CD14-positive monocyte (primary cell): ENCODE measurements at places on chromosomes 5 and 9.
A peak's percentile ranks its signal among the peaks of the same experiment; 100 is the strongest.

GRCh38 chr5:139828207-139828895 lies 32.7 kb downstream of the PSD2 start:
- no peak for DNase-seq

- no peak for DNase-seq
Measured at GRCh38 chr5:123014689-123015088, 21.8 kb downstream of the PPIC start.

GRCh38 chr5:176636426-176636825 lies 6.0 kb downstream of the EIF4E1B start:
- DNase-seq, result no peak

- DNase-seq, result no peak
Measured at GRCh38 chr5:130251931-130252330, 347.7 kb downstream of the CHSY3 start.

DNA sequence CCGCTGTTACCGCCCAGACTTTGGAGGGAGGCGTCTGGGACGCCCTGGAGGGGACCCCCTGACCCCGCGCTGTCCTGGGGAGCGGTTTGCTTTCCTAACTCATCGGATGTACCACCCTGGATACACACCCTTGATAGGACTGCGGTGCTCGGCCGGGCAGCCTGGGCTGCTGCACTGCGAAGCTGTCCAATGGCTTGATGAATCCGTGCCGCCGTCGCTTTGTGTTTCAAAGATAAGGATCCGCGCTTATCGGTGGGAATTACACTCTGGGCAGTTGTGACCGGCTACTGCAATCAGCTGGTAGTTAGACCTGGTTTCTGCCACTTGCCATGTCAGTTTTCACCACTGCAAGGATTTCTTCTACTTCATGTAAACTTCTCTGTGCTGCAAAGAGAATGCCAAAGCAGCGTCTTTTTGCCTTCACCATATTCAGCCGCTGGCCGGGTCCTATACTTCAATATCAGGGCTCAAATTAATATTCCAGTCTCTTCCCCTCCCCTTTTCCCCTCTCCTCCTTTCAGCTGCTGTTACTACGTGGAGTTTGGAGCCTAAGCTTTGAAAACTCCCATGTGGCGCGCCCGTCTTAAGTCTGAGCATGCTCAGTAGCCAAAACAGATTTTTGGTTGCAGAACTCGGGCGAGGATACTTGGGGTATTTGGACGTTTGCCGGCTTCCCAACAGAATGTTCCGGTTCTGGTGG lies 727 bp downstream of the SMAD5 start:
- no peak for DNase-seq

DNA sequence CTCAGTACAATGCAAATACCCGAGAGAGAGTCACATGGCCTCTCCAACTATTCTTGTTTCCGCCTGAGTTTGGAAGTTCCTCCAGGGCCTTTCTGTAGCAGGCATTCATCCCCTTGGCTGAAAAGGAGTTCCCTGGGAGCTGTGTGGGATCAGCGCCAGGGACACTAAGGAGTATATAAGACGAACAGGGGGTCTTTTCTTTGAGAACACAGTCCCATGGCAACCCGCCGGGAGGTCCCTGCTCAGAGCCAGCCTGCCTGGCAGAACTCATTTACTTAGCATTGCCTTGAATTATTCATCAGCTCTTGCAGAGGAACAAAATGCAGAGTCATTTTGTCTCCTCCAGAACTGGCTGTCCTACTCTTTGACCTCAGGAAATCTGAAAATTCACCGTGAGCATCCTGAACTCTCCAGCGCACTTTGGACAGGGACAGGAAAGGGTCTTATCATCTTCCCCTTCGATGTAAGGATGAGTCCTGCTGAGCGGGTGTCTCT lies 120.4 kb upstream of the OSMR start:
- DNase-seq, result no peak

GRCh38 chr9:98215821-98216220 lies 23.4 kb upstream of the CORO2A start:
- DNase-seq, result no peak

DNA sequence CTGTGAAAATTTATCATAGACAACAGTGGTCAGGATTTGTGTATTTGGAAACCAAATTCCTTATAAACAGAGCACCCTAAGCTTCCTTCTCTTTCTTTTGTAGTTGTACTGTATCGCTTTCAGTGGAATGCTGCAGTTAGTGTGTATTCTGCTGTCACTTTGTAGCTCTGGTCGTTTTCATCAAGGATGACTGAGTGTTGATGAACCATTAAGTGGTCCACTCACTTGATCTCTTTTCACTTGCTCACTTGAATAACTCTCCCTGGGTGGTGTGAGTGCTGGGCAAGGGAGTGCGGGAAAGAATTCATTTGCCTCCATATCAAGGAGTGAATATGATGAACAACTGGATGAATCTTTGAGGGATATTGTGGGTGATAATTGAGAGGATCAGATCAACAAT lies 1225.7 kb upstream of the WWC1 start:
- DNase-seq, result no peak

GRCh38 chr5:114223866-114224265 lies 138.0 kb upstream of the KCNN2 start:
- DNase-seq, result no peak

GRCh38 chr9:18422296-18423036 lies 51.5 kb upstream of the ADAMTSL1 start:
- DNase-seq, result no peak

- DNase-seq, result no peak
Measured at GRCh38 chr5:78706381-78706780, 57.8 kb upstream of the LHFPL2 start.

DNA sequence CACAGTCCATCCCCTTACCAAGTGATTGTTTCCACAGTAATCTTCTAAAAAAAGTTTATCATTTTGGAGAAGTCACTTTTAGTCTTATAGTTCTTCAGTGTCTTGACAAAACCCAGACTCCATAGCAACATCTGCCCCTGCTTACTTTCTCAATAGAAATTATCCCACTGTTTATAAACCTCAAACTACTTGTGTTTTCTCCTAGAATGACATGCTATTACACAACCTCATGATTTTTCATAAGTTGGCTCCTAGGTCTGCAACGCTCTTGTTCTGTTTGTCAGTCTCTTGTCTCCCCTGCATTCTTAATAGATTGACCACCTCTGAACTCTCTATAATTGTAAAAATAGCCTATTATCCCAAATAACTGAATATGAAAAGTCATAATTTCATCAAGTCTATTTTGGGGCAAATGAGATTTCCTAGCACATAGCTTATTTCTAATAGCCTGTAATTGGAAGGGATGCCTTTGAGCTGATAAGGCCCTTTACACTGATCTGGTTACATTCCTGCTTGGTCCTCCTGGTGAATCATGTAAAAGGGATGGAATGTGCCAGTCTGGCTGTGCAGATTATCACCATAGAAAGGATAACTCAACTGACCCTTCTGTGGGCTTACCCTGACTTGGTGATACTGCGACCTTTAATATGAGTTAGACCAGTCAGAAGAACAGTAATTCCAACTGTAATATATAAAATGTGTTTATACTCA lies 69.6 kb downstream of the CHSY3 start:
- no peak for DNase-seq

DNA sequence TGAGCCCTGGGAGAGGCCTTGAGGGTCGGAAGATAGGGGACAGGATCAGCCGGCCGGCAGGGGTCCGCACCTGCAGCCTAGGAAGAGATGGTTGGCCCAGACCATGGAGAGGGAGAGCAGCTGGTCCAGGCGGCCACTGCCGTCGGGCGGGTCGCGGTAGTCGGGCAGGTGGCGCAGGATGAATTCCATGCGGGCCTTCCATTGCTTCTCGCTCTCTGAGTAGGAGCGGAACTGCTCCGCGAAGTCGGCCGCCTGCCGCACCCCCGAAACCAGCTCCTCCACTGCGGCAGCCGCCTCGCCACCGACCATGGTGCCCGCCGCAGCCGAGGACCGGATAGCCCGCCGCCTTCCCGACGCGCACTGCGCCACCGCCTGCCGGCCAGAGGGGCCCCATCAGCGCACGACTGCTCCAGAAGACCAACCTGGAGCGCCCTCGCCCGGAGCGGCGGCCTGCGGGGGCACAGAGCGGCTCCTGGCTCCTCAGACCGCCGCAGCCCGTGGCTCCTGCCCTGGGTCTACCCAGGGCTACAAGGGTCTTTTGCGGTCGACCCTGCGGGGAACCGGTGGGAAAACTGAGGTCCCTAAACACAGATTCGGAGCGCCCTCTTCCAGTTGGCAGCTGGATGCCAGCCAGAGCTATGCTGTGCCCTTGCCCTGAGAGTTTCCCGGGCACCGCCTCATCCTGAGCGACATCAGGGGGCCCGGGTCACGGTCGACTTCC lies at the start of gene CDKN2AIPNL:
Gene CDKN2AIPNL, minus strand, starts transcription at position 336 of the 721 bp plus-strand sequence. Its CDS starts 27 bp downstream, at position 309.
- DNase-seq, result peak; percentile 75

DNA sequence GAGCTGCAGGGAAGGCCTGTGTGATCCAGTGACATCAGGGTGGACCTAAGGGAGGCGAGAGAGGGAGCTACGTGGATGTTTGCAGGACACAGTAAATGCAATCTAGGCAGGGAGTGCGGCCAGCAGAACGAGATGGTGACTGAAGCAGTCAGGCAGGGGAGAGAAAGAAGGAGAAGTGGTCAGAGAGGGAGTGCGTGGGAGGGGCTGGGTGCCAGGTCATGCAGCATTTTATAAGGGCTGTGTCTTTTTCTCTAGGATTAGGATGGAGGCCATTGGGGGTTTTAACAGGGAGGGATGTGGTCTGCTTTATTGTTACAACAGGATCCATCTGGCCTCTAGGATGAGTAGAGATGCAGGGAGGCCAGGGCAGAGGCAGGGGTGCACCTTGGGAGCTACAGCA lies 80.4 kb downstream of the DCP2 start:
- no peak for DNase-seq

DNA sequence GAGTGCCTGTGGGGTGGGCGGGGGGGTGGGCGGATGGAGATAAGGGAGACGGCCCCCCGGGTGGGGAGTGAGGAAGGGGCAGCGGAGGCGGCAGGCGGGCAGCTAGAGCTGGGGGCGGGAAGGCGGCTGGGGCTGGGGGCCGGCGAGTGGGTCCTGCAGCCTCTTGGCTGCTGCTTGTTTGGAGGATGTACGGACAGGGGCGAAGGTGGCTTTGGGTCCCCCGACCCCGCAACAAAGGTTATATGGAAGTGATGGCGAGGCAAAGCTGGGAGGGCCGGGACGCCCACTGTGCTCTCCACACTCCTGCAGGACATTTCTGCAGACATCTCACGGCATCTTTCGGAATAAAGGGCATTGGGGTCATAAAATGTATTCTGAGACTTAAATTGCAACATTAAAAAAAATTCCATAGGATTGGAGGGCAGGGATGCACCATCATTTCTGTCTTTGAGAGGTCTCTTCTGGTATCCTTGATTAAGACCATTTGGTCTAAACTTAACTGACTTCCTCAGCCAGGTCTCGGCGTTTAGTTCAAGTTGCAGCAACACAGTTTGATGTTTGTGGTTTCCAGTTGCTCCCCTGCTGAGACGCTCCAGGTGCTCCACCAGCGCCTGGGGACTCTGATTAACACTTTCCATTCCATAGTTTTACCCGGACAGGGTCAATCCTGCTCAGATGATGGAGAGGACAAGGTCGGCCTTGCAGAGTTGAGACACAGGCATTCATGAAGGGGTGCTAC lies 101.6 kb upstream of the SSBP2 start:
- no peak for DNase-seq

- DNase-seq, result no peak
Measured at GRCh38 chr5:75640395-75640794, 29.1 kb downstream of the ANKDD1B start.

DNA sequence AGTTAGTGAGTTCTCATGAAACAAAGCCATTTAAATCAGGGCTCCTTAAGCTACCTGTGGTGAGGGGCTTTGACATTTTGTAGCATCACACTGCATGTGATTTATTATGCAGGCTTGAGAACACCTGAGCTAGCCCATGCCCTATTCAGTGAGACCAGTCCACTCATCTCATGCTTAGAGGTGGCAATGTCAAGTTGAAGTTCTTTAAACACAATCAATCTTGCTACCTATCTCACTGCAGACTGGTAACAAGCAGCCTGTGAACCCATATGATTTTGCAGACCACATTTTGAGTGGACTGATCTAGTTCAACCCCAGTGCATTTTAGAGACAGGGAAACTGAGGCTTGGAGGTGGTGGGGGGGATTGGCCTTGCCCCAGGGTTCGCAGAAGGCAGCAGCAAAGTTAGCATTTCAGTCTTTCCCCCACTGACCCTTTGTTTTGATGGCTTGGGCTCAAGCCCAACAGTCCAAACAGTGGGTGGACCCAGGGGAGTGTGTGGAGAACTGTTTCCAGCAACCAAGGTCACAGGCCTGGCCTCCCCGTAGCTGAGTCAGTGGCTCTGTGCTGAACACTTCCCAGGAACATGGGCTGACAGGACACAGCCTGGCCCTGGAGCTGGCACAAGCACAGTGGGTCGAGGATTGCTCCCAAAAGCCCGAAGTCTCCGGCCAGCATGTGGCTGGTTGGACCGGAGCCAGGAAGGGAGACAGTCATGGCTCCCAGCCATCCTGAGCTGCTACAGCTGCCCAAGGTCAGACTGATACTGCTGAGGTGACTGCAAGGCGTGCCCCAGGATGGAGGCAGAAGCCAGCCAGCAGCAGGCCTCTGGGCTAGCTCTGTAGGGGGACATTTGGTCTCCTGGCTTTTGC lies 95.3 kb downstream of the RGS3 start:
- no peak for DNase-seq

DNA sequence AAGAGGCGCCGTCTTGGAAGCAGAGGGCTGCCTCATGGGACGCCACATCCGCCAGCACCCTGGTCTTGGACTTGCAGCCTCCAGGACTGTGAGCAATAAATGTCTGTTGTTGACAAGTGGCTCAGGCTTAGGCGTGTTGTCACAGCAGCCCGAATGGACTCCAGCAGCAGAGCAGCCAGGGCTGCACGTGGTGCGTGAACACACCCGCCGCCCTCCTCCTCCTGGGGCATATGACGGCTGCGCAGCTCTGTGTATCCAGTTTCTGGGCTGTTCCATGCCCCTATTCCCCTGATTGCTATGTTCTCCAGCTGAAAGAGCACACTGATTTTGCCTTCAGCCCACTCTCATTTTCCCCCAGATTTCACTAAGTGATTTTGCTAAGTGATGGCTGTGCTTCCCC lies 36.0 kb upstream of the CLPTM1L start:
- no peak for DNase-seq

GRCh38 chr5:142636093-142636492 lies 49.8 kb downstream of the FGF1 start:
- no peak for DNase-seq

DNA sequence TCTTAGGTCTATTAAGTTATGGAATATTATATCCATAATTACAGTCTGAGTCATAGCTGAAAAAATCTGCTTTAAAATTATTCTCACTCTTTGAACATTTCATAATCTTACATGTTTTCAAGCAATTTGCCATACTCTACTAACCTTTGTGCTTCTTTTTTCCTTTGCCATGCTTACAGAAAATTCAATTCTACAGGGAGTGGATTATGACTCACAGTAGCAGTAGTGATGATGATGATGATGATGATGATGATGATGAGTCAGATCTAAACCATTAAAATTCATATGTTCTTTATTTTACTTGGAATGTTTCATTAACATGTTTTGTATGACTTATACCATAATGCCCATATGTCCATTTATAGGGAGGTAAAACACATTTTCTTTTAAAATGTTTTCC lies 207.1 kb downstream of the VPS13A start:
- no peak for DNase-seq

- no peak for DNase-seq
Measured at GRCh38 chr5:14148890-14149671, 5.9 kb downstream of the TRIO start.

GRCh38 chr9:116361547-116361946 lies 208.0 kb downstream of the PAPPA start:
- DNase-seq, result no peak

GRCh38 chr9:72925126-72925789 lies 27.6 kb downstream of the ALDH1A1 start:
- peak; percentile 96 for DNase-seq

GRCh38 chr5:34467436-34467835 lies 188.7 kb upstream of the RAI14 start:
- DNase-seq, result no peak

GRCh38 chr9:91930475-91930874 lies 19.6 kb downstream of the ROR2 start:
- DNase-seq, result no peak
